H1 (cell line): ENCODE measurements at places on chromosomes 16 and 17. TPM values are rescaled to one million over a fixed set of nuclear protein-coding genes. Genes with fewer than 3 reads are reported as not detected.

Gene TNFRSF13B
- not detected in 2 replicates for polyA plus RNA-seq

Gene CIITA
- 0.16 and 0.17 TPM in 2 replicates for polyA plus RNA-seq

Gene CCDC78
- polyA plus RNA-seq: 7.1 and 10.9 TPM in 2 replicates

Gene ZFPM1
- polyA plus RNA-seq: 0.74 and 1.4 TPM in 2 replicates

Gene CLEC18C
- 0.11 and 0.52 TPM in 2 replicates for polyA plus RNA-seq

Gene AOC3
- 2.5 and 4.1 TPM in 2 replicates for polyA plus RNA-seq

DNA sequence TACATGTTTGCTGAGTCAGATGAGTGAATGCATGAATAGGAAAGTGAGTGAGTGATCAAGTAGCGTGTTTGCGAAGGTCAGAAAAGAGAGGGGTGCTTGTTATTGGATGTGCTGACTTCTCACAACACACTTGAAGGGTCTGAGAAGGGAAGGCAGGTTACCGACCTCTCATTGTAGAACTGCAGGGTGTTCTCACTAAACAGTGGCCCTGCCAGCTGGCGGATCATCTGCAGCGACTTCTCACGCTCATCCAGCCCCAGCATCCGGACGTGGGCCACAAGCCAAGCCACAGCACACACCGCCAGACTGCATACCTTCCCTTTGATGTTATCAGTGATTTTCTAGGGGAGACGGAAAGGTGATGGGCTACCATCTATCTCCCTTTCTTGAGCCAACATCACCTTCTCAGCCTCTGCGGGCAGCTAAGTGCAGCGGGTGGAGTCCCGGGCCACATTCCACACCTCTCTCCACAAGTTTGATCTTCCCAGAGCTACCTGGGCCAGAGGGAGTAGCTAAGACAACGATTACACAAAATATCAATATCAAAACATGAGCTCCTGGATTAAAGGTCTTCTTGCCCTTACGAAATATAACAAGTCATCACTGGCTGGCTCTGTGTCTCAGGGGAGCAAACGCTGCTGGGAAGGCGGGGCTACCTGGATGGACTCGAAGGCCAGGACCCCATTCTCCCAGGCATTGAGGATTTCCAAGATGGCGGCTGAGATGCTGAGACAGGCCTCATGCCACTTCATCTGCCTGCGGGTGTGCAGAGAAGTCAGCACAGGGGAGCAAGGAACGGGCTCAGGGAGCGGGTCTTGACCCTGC, 11.0 kb downstream of the CSF3 start:
- H3K4me1 ChIP-seq: no peaks in the 10 kb centered on the region
- no peak overlapping the region for H3K4me3 ChIP-seq
- DNase-seq: no peak
- peaks cover 42% of the 10 kb centered on the region for H3K36me3 ChIP-seq

DNA sequence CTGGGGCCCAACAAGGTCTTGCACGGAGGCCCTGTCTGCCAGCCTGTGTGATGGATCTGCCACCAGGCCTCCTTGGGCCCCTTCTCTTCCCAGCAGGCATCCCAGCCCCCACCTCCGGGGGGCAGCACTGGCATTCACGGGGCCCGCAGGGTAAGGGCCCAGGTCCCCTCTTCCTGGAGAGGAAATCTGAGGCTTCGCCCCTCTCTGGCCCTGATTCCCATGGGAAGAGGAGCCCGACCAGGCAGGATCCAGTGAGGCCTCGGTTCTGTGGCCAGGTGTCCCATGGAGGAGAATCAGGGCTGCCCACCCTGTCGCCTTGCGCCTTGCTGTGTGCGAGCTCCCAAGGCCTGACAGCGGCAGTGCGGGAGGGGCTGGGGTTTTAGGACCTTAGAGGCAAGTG, 48.4 kb downstream of the PDPK1 start:
- no peaks in the 10 kb centered on the region for H3K27me3 ChIP-seq
- H3K4me1 ChIP-seq: no peaks in the 10 kb centered on the region
- no peak overlapping the region for H3K4me3 ChIP-seq
- DNase-seq: peak; percentile 71

- no peaks in the 10 kb centered on the region for H3K27me3 ChIP-seq
- no peak for DNase-seq
- no peaks in the 10 kb centered on the region for H3K36me3 ChIP-seq
- H3K4me3 ChIP-seq: no peak overlapping the region
- no peak overlapping the region for H3K27ac ChIP-seq
- no peaks in the 10 kb centered on the region for H3K4me1 ChIP-seq
Observed at GRCh38 chr17:55318081-55318480, 53.3 kb downstream of the HLF start.

DNA sequence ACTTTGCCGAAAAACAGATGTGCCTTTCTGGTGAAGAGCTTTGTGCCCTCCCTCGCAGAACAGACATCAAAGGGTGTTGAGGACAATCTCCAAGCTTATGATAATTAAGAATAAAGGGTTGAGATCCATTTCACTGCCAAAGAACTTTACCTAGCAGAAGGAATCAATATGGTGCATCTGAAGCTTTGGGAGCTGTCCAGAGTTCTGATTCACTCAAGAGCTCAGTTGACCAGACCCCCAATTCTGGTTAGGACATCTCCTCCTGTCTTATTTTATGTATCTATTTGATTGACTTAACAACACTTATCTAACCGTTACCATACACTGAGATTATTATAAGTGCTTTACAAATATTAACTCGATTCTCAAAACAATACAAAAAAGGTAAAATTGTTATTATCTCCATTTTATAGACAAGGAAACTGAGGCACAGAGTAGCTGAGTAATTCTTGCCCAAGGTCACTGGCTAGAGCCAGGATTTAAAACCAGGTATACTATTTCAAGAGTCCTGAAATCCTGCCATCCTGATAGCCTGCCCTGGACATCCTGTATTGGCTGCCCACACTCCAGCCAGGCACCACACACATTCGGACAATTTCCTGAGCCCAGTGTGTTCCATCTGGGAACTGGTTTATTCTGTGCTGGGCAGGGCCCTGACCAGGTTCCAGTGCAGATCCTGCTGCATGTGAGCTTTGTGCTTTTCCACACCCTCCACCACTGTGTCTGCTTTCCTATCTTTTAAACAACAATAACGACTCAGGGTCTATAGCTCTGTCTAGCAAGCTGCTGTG, 29.8 kb downstream of the PITPNM3 start:
- DNase-seq: no peak
- H3K4me3 ChIP-seq: no peak overlapping the region
- H3K4me1 ChIP-seq: peaks cover 10% of the 10 kb centered on the region
- no peaks in the 10 kb centered on the region for H3K36me3 ChIP-seq
- H3K27me3 ChIP-seq: no peaks in the 10 kb centered on the region
- no peak overlapping the region for H3K27ac ChIP-seq

GRCh38 chr16:1890024-1890707, 18.2 kb upstream of the MEIOB start:
- H3K27me3 ChIP-seq: no peaks in the 10 kb centered on the region
- no peak overlapping the region for H3K4me3 ChIP-seq
- no peaks in the 10 kb centered on the region for H3K4me1 ChIP-seq
- DNase-seq: no peak
- H3K27ac ChIP-seq: no peak overlapping the region
- no peaks in the 10 kb centered on the region for H3K36me3 ChIP-seq

DNA sequence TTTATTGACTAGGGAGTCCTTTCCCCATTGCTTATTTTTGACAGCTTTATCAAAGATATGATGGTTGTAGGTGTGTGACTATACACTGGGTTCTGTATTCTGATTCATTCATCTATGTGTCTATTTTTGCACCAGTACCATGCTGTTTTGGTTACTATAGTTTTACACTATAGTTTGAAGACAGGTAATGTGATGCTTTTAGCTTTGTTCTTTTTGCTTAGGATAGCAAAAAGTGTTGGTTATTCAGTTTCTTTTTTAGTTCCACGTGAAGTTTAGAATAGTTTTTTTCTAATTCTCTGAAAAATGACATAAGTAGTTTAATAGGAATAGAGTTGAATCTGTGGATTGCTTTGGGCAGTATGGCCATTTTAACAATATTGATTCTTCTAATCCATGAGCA, 50.1 kb downstream of the NACA2 start:
- H3K27me3 ChIP-seq: no peaks in the 10 kb centered on the region
- no peak overlapping the region for H3K4me3 ChIP-seq
- DNase-seq: no peak
- H3K4me1 ChIP-seq: no peaks in the 10 kb centered on the region

GRCh38 chr16:88524274-88524972, 45.8 kb upstream of the ZC3H18 start:
- no peak overlapping the region for H3K4me3 ChIP-seq
- no peaks in the 10 kb centered on the region for H3K27me3 ChIP-seq
- no peaks in the 10 kb centered on the region for H3K36me3 ChIP-seq
- H3K27ac ChIP-seq: no peak overlapping the region

- DNase-seq: no peak
- H3K4me3 ChIP-seq: no peak overlapping the region
- H3K27ac ChIP-seq: no peak overlapping the region
- no peaks in the 10 kb centered on the region for H3K36me3 ChIP-seq
Observed at GRCh38 chr16:9402293-9402860, 310.9 kb downstream of the HAPSTR1 start.

- DNase-seq: no peak
- no peaks in the 10 kb centered on the region for H3K27me3 ChIP-seq
- no peak overlapping the region for H3K27ac ChIP-seq
- H3K4me3 ChIP-seq: no peak overlapping the region
- no peaks in the 10 kb centered on the region for H3K4me1 ChIP-seq
Observed at GRCh38 chr16:88286301-88286923, 96.3 kb upstream of the ZNF469 start.

GRCh38 chr17:33135691-33136090, 144.0 kb downstream of the SPACA3 start:
- DNase-seq: no peak
- H3K36me3 ChIP-seq: no peaks in the 10 kb centered on the region
- peaks cover 6% of the 10 kb centered on the region; the same call in 1 of the 2 replicates for H3K4me1 ChIP-seq
- no peak overlapping the region for H3K27ac ChIP-seq
- no peaks in the 10 kb centered on the region for H3K27me3 ChIP-seq
- no peak overlapping the region for H3K4me3 ChIP-seq

- H3K4me3 ChIP-seq: no peak overlapping the region
- H3K36me3 ChIP-seq: no peaks in the 10 kb centered on the region
- H3K27me3 ChIP-seq: no peaks in the 10 kb centered on the region
- H3K27ac ChIP-seq: no peak overlapping the region
- no peak for DNase-seq
- H3K4me1 ChIP-seq: no peaks in the 10 kb centered on the region; the same call in 1 of the 2 replicates
Observed at GRCh38 chr17:61219460-61219859, 180.2 kb upstream of the TBX2 start.

DNA sequence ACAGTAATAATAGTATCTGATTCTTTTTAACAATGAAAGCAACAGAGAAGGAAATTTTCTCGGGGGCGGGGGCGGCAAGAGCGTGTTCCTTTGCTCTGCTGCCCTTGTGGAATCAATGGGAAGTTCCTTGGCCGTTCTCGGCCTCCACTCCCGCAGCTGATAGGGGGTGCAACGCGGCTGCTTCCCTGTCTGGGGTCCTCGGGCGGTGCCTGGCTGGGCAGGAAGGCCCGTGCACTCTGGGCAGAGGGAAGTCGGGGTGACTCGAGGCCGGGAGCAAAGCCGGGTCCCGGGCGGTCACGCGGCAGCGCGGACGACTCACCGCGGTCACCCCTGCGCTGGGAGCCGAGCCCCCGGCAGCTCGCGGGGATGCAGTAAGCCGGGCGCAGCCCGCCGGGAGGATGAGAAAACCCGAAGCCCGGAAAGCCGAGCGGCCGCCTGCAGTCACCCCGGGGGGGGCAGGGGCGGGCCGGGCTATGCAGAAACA, 2.5 kb downstream of the TUBB3 start:
- H3K4me3 ChIP-seq: peak overlapping the region; percentile 57
- DNase-seq: no peak
- no peak overlapping the region for H3K27ac ChIP-seq
- H3K36me3 ChIP-seq: 0 out of 2 replicates have a peak, but pooled peaks cover 6% of the 10 kb centered on the region
- peaks cover 29% of the 10 kb centered on the region for H3K4me1 ChIP-seq

DNA sequence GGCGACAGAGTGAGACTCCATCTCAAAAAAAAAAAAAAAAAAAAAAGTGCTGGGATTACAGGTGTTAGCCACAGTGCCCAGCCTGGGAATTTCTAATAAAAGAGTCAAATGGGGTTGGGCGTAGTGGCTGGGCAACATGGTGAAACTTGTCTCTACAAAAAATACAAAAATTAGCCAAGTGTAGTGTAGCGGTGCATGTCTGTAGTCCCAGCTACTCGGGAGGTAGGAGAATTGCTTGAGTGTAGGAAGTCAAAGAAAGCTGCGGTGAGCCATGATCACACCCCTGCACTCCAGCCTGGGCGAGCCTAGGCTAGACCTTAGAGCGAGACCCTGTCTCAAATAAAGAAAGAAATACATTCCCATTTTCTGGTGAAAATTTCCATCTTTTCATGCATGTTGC, 2.4 kb upstream of the UTS2R start:
- no peak overlapping the region for H3K4me3 ChIP-seq
- no peak for DNase-seq
- peaks cover 38% of the 10 kb centered on the region for H3K27me3 ChIP-seq
- no peaks in the 10 kb centered on the region for H3K36me3 ChIP-seq

DNA sequence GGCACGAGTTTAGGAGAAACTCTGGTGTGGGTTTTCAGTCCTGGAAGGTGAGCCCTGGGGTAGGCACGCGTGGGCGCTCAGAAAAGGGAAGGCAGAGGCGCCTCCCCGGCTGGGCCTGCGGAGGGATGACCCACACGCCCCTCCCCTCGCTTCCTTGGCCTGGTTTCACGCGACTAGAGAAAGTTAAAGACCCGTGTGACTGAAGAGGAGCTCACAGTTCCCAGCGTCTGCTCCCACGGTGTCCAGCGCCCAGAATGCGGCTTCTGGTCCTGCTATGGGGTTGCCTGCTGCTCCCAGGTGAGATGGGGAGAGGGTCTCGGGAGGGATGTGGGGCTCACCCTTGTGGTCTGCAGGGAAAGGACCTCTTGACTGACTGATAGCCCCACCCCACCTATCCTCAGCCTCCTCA, at the start of gene CD300LG:
CD300LG (plus strand) TSS at position 214 of the 409 bp plus-strand sequence; CDS start at position 255, 41 bp downstream.
- no peak within 1 kb of the TSS for H3K4me3 ChIP-seq
- H3K4me1 ChIP-seq: no peaks in the 10 kb centered on the region
- no peaks in the 10 kb centered on the region for H3K36me3 ChIP-seq
- peak; percentile 63 for DNase-seq
